ENCODE measurements at places on chromosomes 1 and 21.

- no peak for DNase-seq
Observed at GRCh38 chr1:72170246-72170645, 112.1 kb downstream of the NEGR1 start.

DNA sequence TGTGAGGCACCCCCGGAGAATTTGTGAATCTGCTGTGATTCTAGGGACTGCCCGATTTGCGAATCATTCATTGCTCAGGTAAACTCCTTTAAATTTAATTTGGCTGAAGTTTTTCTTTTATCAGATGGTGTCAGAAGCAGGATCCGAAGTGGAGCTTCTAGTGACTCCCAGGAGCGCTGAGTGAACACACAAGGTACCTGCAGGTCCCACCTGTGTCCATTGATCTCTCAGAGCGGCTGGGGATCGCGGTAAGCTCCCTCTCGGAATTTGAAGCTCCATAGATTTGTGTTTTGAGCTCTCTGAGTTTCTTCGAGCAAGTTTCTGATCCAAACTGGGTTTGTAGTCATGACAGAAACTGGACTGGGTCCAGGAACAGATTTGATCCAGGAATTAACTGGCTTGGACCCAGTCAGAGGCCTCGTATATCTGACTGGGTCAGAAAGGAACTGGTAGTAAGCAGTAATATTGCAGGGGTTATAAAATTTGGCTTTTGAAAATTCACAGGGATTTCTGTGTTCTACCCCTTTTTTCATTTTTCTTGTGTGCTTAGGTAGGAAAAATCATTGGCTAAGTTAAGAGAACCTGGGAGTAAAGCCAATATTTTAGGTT, 56.2 kb upstream of the EDEM3 start:
- DNase-seq: no peak

- no peak for DNase-seq
Observed at GRCh38 chr21:44702111-44702972, 5.4 kb downstream of the KRTAP10-12 start.

DNA sequence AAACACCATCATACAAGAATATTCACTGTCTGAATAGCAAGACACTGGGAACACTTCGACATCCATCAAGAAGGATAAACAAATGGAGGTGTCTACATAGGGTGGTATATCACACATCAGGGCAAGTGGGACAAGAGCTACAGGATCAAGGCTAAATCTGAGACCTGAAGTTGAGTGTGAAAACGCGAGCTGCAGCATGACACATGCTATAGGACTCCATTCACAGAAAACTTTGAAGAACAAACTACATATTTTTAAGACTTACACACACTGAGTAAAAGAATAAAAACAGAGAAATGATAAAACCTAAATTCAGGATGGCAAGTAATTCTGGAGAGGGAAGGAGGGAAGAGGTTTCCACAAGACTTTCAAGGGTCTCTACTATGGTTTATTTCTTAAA, 2.1 kb downstream of the TTC39A start:
- no peak for DNase-seq

- DNase-seq: no peak
Observed at GRCh38 chr1:57124768-57125446, 159.1 kb upstream of the C8B start.

- DNase-seq: no peak
Observed at GRCh38 chr1:115239426-115239825, 98.6 kb downstream of the NGF start.

DNA sequence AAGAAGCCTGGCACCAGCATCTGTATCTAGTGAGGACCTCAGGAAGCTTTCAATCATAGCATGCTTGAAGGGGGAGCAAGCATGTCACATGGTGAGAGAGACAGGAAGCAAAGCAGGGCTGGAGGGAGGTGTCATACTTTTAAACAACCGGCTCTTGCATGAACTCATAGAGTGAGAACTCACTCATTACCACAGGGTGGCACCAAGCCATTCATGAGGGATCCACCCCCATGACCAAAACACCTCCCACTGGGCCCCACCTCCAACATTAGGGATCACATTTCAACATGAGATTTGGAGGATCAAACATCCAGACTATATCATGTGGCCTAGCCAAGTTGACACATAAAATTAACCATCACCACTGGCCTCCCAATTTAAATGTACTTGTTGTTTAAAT, 125.1 kb upstream of the KCND3 start:
- no peak for DNase-seq

GRCh38 chr21:33691945-33692603, 49.8 kb downstream of the ITSN1 start:
- no peak for DNase-seq

DNA sequence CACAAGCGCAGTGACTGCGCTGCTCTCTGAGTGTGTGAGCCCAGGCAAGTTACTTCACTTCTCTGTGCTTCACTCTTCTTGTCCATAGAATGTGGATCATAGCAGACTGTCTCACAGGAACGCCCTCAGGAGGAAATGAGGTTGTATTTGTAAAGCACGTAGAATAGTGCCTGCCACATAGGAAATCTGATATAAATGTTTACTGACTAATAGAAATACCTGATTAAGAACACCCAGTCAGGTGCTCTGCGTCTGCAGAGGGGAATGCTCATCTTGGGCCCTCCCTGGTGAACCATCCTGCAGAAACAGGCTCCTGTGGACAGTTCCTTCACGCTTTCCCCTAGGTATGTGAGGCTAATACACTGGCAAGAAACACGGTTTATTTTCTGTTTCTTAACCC, 100.3 kb downstream of the BEND5 start:
- no peak for DNase-seq

DNA sequence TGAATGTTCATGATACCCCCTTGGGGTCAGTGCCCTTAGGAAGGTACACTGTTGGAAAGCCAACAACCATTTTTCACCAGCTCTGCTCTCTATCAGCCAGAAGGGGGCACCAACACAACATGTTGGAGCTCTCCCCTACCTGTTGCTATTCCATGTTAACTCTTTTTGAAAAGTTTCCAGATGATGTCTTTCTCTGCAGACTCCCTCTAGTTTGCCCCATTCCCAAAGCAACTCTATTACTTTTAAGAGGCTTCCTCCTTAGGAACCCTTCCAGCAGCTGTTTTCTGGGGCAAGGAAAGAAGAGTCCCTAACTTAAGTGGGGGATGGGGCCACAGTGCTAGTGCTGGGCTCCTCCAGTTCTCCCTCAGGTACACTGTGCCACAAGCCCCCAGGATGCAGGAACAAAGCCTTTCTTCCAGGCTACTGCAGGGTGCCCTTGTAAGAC, 22.9 kb upstream of the NDC1 start:
- DNase-seq: peak; percentile 6

DNA sequence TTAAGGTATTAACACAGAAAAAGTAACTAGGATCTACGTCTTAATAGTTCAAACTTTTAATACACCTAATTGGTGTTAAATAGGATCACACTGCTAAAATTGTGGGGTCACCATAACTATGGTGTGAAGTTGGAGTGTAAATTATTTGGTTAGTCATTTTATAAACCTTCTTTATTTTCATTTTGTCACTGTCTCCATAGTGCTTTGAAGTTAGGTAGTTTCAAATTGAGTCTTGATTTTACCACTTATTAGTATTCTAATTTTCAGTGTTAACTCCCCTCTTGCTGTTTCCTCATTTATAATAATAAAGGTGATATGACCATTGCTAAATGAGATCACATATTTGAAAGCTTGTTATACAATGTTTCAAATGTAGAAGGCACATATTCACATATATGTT, 738.1 kb upstream of the CHRM3 start:
- DNase-seq: no peak

Data from T-helper 22 cell (primary cell).